ENCODE measurements at places on chromosomes 11 and 22. TPM values are rescaled to one million over a fixed set of nuclear protein-coding genes. Genes with fewer than 3 reads are reported as not detected.

The OR52D1 gene
- not detected for total RNA-seq

DNA sequence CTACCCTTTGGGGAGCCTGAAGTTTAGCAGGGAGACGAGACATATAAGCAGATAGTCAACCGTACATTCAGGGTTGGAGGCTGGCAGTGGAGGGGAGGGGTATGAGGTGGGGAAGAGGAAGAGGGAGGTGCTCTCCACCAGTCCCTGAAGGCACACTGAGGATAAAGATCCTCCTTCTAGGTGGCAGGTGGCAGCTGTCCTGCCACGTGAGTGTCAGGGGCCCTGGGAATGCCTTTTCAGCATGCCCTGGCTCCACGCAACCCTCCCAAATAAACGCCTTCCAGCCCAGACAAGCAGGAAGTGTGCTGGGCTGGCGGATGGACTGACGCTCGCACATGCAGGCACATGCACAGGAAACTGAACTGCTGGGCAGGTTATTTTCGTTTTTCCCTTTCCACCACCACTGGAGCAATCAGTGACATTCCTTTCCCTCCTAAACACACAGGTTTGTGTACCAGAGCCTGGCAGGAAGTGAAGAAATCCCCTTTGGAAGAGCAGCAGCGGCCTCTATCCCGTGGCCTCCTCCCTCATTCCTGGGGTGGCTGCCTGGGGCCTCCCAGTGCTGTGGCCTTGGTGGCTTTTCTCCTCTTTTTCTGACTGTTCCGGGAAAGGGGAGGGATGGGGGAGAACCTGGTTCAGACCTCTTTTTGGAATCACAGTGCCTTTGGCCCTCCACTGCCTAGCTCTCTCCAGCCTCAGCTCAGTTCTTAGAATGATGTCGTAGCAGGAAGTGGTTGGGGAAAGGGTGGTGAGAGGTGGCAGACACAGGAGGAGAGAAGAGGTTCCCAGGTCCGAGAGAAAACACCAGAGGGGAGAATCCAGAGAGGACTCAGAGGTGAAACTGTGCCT lies 157.0 kb upstream of the TIMP3 start:
- no peaks in the 10 kb centered on the region for H3K27me3 ChIP-seq
- peaks cover 26% of the 10 kb centered on the region for H3K4me1 ChIP-seq
- peak overlapping the region; percentile 1 for H3K4me3 ChIP-seq
- peak; percentile 93 for DNase-seq

The OR52A1 gene
- not detected for total RNA-seq

GRCh38 chr22:37607010-37607934 lies 1.4 kb upstream of the GGA1 start:
- H3K27ac ChIP-seq, result peak overlapping the region; percentile 99
- DNase-seq, result peak; percentile 97
- H3K27me3 ChIP-seq, result no peaks in the 10 kb centered on the region
- H3K36me3 ChIP-seq, result 0 out of 2 replicates have a peak, but pooled peaks cover 3% of the 10 kb centered on the region
- peaks cover 51% of the 10 kb centered on the region for H3K4me1 ChIP-seq

The OR8A1 gene
- total RNA-seq, result not detected

The YAP1 gene
- total RNA-seq, result 111 TPM

- 0 out of 2 replicates have a peak, but pooled peaks cover 10% of the 10 kb centered on the region for H3K4me1 ChIP-seq
- no peak overlapping the region for H3K27ac ChIP-seq
- no peak for DNase-seq
These were observed 108.0 kb downstream of the MICAL3 start for GRCh38 chr22:17916226-17916889.

DNA sequence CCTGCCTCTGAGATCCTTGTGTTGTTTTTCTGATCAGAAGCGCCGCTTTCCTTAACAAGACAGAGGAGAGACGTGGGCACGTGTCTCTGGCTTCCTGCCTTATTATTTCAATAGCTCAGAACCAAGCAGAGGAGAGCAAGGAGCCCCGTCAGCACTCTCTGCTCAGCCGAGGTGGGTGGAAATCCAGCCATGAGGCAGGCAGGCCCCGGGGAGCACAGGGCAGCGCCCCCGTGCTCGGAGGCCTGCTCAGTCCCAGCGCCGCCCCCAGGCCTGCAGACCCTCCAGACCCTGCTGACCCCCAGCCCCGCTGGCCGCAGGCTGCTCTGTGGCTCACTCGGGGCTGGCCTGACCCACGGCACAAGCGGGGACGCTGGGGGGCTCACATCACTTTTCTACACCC lies 162.8 kb downstream of the BRD1 start:
- H3K27me3 ChIP-seq, result peaks cover 90% of the 10 kb centered on the region
- H3K27ac ChIP-seq, result no peak overlapping the region
- H3K36me3 ChIP-seq, result no peaks in the 10 kb centered on the region
- no peak for DNase-seq
- no peak overlapping the region for H3K4me3 ChIP-seq

DNA sequence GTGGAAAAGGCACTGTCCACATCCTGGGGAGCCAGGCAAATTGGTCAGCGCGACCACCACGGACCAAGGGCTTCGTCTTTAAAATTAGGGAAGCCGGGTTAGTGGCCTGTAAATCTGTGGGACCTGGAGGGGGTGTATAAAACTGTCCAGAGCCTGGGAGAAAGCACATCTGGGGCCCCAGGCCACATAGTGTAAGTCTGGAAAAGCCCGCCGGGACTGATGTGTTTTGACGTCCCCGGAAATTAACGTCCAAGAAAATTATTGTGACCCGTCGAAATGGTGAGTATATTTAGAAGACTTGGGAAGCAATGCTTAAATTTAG lies 4.2 kb upstream of the IGF2 start:
- no peak overlapping the region for H3K4me3 ChIP-seq
- DNase-seq, result no peak
- H3K27me3 ChIP-seq, result peaks cover 15% of the 10 kb centered on the region

DNA sequence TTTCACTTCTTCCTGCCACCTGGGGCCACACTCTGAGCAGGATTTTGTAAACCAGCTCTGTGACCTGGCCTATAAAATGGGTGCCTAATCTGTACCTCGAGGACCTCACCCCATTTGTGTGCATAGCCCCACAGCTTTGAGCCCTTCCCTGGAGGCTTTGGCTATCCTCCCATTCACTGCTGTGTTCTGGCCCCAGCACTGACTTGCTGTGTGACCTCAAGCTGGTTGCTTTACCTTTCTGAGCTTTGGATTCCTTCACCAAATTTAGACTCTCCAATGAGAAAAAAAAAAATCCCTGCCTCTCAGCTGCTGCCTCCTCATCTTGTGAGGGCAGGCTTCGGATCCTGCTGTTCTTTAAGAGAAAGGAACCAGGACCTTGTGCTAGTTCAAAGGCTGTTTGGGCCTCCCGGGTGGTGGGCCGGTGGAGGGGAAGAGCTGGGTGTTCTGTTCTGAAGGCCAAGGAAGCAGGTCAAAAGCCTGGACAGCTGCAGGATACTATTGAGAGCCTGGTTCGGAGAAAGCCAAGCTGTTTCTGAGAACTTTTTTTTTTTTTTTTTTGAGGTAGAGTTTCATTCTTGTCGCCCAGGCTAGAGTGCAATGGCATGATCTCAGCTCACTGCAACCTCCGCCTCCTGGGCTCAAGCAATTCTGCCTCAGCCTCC lies 1.1 kb upstream of the PYGM start:
- H3K27ac ChIP-seq, result no peak overlapping the region
- H3K4me1 ChIP-seq, result no peaks in the 10 kb centered on the region
- DNase-seq, result no peak
- H3K36me3 ChIP-seq, result peaks cover 20% of the 10 kb centered on the region

GRCh38 chr11:119361056-119361787 lies 14.7 kb upstream of the MFRP start:
- H3K4me3 ChIP-seq, result peak overlapping the region; percentile 1
- H3K4me1 ChIP-seq, result peaks cover 37% of the 10 kb centered on the region
- H3K27me3 ChIP-seq, result no peaks in the 10 kb centered on the region
- peak; percentile 93 for DNase-seq
- H3K27ac ChIP-seq, result peak overlapping the region; percentile 90
- no peaks in the 10 kb centered on the region for H3K36me3 ChIP-seq

The IGSF22 gene
- 0.63 TPM for total RNA-seq

GRCh38 chr11:2301631-2302305 lies at the start of the genes C11orf21 and TSPAN32:
TSS of gene C11orf21 (minus strand) at chr11:2301918. CDS start at chr11:2301808, 110 bp downstream.
TSS of gene TSPAN32 (plus strand) at chr11:2302013. CDS start at chr11:2302150, 137 bp downstream.
- no peaks in the 10 kb centered on the region for H3K27me3 ChIP-seq
- no peak for DNase-seq
- H3K4me1 ChIP-seq, result no peaks in the 10 kb centered on the region
- no peaks in the 10 kb centered on the region for H3K36me3 ChIP-seq
- H3K4me3 ChIP-seq, result no peak within 1 kb of the TSS

The ANO9 gene
- total RNA-seq, result 27.6 TPM

DNA sequence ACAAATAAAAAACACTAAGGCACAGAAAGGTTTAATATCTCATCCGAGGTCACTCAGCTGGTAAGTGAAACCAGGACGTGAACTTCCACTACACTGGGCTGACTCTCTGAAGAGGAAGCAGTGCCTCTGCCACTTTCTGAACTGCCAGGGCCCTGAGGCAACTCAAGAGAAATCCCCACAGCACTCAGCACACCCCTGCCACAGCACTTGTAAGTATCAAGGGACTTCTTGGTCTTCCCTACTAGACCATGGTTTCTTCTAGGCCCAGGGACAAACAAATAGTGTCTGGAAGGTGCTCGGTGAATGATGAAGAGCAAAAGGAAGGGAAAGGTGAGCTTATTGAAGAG lies 49.7 kb downstream of the RPL27A start:
- peaks cover 30% of the 10 kb centered on the region for H3K4me1 ChIP-seq
- H3K27me3 ChIP-seq, result no peaks in the 10 kb centered on the region
- peak overlapping the region; percentile 66 for H3K27ac ChIP-seq
- H3K4me3 ChIP-seq, result no peak overlapping the region
- no peak for DNase-seq
- no peaks in the 10 kb centered on the region for H3K36me3 ChIP-seq

GRCh38 chr11:67613960-67614715 lies 7.4 kb downstream of the NDUFV1 start:
- 0 out of 2 replicates have a peak, but pooled peaks cover 6% of the 10 kb centered on the region for H3K36me3 ChIP-seq
- DNase-seq, result peak; percentile 42
- H3K4me1 ChIP-seq, result no peaks in the 10 kb centered on the region
- no peaks in the 10 kb centered on the region for H3K27me3 ChIP-seq

Data from PC-9 (cell line).